Mesendoderm (in vitro differentiated cells): ENCODE measurements at places on chromosomes 1 and 21.

GRCh38 chr1:224736619-224737352 is 120.7 kb downstream of the CNIH3 start:
- peaks cover 6% of the 10 kb centered on the region for H3K4me1 ChIP-seq
- no peaks in the 10 kb centered on the region for H3K36me3 ChIP-seq
- DNase-seq, result peak; percentile 48
- no peak overlapping the region for H3K27ac ChIP-seq

DNA sequence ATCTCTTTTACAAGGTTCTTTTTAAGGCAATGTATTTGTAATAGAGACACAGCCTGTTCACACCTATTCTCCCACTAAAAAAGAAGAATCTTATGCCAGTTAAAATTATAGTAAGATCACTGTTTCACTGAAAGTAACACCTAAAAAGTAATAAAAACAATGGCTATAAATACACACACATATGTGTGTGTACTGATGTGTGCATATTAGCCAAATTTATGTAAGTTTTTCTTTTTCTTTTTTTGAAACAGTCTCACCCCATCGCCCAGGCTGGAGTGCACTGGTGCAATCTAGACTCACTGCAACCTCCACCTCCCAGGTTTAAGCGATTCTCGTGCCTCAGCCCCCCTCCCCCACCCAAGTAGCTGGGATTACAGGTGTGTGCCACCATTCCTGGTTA is 56.8 kb upstream of the SLC30A10 start:
- no peaks in the 10 kb centered on the region for H3K27me3 ChIP-seq
- H3K27ac ChIP-seq, result no peak overlapping the region
- H3K4me3 ChIP-seq, result no peak overlapping the region
- H3K4me1 ChIP-seq, result no peaks in the 10 kb centered on the region
- DNase-seq, result no peak
- no peaks in the 10 kb centered on the region for H3K36me3 ChIP-seq

- no peaks in the 10 kb centered on the region for H3K36me3 ChIP-seq
- H3K4me1 ChIP-seq, result no peaks in the 10 kb centered on the region
- H3K4me3 ChIP-seq, result no peak overlapping the region
- H3K27me3 ChIP-seq, result no peaks in the 10 kb centered on the region
- no peak for DNase-seq
Observed at GRCh38 chr1:224683936-224684335, 67.8 kb downstream of the CNIH3 start.

DNA sequence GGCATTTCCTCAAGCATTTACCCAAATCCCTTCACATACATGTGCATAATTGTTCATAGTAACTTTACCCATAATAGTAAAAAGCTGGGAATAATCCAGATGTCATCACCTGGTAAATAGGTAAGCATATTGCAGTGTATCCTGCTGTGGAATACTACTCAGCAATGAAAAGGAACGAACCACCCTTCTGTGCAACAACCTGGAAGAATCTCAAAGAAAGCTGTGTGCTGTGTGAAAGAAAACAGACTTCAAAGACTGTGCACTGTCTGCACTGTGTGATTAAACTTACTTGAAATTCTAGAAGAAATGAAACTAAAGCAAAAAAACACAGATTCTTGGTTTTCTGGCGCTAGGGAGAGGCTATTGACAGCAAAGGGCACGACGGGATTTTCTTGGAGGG is 13.5 kb downstream of the TFF2 start:
- no peak overlapping the region for H3K27ac ChIP-seq
- H3K4me1 ChIP-seq, result no peaks in the 10 kb centered on the region
- no peaks in the 10 kb centered on the region for H3K36me3 ChIP-seq
- no peak for DNase-seq
- H3K4me3 ChIP-seq, result no peak overlapping the region

- DNase-seq, result no peak
- no peaks in the 10 kb centered on the region for H3K36me3 ChIP-seq
- H3K27me3 ChIP-seq, result no peaks in the 10 kb centered on the region
- H3K27ac ChIP-seq, result no peak overlapping the region
Observed at GRCh38 chr1:108007531-108007930, 42.6 kb upstream of the VAV3 start.

DNA sequence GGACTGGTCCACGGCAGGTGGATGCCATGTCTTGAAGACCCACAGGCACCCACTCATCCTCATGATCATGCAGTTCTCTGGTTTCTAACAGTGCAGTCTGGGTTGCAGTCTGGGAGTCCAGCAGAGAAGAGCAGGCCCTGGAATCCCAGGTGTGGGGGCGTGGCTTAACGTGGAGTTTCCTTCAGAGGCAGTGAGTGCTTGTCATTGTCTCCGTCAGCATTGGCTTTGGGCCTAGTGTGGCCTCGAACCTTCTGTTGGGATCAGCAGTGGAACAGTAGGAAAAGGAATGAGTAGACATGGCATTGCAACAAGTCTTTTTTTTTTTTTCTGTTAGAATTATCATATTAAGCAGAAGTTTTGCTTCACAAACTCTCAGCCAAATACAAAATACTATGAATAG is 12.8 kb downstream of the LGALS8 start:
- no peaks in the 10 kb centered on the region for H3K36me3 ChIP-seq
- H3K4me1 ChIP-seq, result no peaks in the 10 kb centered on the region
- H3K27me3 ChIP-seq, result no peaks in the 10 kb centered on the region
- no peak for DNase-seq
- no peak overlapping the region for H3K4me3 ChIP-seq
- no peak overlapping the region for H3K27ac ChIP-seq

GRCh38 chr1:225467193-225468020 is 39.6 kb upstream of the LBR start:
- H3K27me3 ChIP-seq, result no peaks in the 10 kb centered on the region
- H3K4me3 ChIP-seq, result no peak overlapping the region
- H3K36me3 ChIP-seq, result no peaks in the 10 kb centered on the region
- H3K4me1 ChIP-seq, result peaks cover 2% of the 10 kb centered on the region
